Anterior cingulate cortex (tissue), 58 donors: ENCODE measurements at places on chromosomes 16 and 17.

- no peak for DNase-seq
Measured at GRCh38 chr17:61393550-61393903, 6.1 kb upstream of the TBX2 start.

- DNase-seq, result no peak
Measured at GRCh38 chr16:87581857-87582215, 20.5 kb upstream of the JPH3 start.

DNA sequence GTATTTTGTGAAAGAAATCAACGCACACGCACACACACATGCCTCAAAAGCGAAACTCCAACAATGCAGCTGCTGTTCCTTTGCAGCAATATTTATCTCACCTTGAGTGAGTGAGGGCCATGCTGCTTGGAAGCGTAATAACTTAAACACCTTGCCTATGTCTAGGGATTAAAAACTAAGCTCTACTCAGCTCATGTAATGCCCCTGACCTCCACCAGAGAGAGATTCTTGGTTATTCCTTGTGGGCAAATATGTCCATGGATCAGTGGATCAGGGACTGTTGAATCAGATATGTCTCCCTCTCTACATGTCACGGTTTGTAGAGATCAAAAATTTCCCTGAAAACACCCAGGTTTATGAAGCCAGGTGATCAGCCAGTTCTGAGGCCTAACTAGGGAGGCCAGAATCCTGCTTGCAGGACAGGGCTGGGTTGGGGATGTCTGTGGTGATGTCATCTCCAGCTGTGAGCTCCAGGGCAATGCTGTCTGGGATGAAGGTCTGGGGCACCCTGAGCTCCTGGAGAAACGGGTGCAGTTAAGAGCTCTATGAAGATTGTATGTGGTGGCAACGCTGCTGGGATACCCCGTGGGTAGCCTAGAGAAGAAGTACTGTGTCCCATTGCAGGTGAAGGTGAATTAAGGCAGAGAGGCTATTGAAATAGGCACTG is 149.4 kb downstream of the KCNJ12 start:
- DNase-seq, result no peak

- no peak for DNase-seq
Measured at GRCh38 chr17:73689596-73690275, 45.5 kb upstream of the SDK2 start.

DNA sequence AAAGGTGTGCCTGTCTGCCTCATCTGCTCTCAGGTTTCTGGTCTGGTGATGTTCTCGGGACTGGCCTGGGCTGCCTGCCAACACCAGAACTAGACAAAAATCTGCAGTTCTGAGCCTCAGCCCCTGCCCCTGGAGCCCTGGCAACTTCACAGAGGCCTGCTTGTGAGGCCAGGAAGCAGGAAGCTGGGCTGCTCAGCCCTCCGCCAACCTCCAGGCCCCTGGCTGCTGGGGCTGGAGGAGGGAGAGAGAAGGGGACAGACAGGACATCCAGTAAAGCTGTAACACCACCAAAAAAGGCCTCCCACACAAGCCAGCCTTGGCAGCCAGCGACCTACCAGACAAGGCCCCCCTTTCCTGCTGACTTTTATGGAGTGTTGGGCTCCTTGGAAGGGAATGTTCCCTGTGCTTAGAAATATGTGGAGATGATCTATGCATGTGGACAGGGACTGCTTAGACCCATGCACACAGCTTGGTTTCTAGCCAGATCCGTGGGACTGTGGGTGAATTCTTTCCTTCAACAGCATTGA is 157.6 kb downstream of the XYLT1 start:
- DNase-seq, result peak; percentile 8

DNA sequence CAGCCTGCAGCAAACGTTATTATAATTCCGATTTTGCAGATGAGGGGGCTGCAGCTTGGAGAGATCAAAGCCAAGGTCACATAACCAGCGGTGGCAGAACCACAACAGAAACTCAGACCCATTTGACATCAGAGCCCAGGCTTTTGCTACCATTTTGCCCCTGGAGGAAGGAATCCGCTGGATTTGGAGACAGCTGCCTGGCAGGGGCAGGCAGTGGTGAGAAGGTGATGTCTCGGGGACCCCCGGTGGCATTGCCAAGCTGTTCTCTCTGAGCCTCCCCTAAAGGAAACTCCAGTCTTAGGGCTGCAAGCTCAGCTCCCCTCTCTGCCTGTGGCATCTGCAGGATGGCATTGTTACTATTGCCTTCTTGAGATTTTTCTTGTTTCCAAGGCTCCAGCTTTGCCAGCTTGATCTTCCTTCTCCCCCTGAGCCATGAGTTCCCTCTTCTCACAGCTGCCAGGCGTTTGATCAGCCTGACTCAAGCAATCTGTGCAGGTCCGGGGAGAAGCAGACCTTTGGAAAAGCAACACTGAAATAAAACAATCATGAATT is 40.8 kb downstream of the AIPL1 start:
- no peak for DNase-seq
